Activated CD4-positive, alpha-beta memory T cell treated with anti-CD3 and anti-CD28 coated beads, Interleukin-2, amount 10 ng/mL, durations not matched to agents 7 days and 5 days (primary cell): ENCODE measurements at places on chromosomes 2 and 18.
A peak's percentile ranks its signal among the peaks of the same experiment; 100 is the strongest.

- no peak for DNase-seq
Measured at GRCh38 chr2:68767996-68768395, 33.4 kb downstream of the ARHGAP25 start.

DNA sequence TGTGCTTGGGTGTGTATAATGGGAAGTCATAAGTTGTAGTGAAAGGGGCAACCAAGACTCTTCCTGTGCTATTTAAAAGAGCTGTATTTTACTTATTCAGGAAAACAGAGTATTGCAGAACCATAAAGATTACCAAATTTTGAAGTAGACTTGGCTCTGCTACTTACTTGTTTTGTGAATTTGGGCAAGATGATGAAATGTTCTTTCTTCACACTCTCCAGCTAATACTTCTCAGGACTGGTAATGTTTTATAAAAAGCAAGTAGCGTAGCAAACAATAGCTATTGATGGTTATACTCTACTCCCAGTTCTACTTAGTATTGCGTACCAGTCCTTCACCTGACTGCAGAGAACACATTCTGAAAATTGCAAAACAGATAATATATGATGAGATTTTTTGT lies 374.1 kb downstream of the ARHGAP15 start:
- no peak for DNase-seq

DNA sequence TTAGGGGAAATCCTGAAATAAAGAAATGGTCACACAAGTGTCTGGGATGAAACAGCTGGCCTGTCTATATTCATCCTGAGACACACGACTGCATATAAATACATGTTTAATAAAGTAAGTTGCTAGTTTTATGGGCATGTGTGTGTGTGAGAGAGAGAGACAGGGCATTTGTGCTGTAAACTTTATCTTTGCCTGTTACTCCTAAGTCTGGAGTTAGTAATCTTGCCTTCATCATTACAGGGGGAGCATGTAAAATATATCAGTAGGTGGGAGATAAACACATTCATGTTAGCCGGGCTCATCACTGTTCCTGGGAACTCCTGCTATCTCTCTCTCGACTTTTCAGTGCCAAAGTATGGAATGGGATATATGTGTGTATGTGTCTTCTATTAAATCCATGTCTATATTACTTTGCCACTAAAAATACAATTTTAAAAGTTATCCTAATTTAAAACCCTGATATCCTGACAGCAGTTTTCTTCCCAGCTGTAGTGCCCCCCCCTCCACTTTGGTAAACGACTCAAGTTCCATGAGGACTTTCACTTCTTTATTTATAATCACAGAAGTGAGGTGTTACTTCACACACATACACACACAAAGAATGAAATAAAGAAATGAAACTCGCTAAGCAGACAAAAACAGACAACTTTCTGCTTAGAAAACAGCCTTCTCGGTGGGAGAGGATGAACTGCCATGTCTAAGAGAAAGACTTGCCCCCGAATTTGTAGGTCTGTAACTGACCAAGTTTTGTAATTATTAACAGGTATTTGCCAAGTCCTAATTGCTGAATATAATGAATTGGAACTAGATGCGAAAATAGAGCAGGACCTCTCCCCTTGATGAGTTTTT lies 947 bp downstream of the ZEB2 start:
- no peak for DNase-seq

DNA sequence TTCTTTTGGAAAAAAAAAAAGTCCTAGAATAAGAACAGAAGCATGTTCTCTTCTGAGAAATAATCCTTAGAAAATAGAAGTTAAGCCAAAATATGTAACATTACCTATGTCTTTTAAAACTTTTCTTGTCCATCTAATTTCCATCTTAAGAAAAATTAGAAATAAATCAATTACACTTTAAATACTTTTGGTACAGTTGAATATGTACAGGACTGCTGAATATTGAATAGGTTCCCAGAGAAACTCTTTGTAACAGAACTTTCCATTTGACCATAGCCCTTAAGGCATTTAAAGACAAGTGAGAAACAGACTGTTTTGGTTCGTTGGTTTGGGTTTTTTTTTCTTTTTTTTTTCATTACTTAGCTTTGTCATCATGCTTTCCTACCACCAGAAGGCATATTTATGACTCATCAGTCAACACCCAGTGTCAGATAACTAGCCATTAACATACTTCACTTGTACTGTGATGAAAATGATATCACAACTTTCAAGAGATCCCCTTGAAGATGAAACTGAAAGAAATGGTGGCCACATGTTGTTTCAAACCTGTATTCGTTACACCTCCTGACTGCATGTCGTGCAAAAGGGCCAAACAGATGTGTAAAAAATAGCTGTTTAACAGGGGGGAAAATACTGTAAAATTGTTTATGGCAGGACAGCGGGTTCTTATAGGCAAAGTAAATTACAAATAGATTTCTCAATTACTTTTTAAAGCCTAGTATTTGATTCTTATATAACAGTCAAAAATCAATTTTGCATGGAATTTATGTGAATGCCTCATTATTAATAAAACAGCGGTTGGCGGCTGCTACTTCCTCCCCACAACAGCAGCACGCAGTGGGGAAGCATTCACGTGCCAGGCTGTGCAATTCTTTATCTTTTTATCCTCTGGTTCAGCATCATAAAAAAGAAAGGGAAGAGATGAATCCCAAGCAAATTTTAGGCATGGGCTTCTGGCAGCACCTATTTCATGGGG lies 280.7 kb upstream of the HNRNPA3 start:
- peak; percentile 33 for DNase-seq

- DNase-seq = no peak
Measured at GRCh38 chr2:193693758-193694157, 1499.0 kb upstream of the TMEFF2 start.

- DNase-seq = no peak
Measured at GRCh38 chr2:141522048-141522447, 608.8 kb downstream of the LRP1B start.

- DNase-seq = no peak
Measured at GRCh38 chr2:39875182-39875913, 96.3 kb upstream of the THUMPD2 start.

DNA sequence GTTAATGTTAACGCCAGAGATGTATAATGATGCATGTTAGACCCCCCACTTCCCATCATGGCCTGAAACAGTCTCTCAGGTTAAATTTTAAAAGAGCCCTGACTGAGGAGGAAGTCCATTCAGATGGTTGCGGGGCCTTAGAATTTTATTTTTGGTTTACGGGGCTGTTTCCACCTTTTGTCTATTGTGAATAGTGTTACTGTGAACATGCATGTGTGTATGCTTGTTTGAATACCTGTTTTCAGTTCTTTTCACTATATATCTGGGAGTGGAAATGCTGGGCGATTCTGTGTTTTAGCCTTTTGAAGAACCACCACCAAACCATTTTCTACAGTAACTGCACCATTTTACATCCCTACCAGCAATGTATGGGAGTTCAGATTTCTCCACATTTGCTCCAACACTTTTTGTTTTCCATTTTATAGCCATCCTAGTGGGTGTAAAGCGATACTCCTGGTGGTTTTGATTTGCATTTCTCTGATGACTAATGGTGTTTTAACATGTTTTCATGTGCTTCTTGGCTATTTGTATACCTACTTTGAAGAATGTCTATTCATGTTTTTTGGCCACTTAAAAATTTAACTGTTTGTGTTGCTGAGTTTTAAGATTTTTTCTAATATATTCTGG lies 133.0 kb downstream of the MYO3B start:
- no peak for DNase-seq

DNA sequence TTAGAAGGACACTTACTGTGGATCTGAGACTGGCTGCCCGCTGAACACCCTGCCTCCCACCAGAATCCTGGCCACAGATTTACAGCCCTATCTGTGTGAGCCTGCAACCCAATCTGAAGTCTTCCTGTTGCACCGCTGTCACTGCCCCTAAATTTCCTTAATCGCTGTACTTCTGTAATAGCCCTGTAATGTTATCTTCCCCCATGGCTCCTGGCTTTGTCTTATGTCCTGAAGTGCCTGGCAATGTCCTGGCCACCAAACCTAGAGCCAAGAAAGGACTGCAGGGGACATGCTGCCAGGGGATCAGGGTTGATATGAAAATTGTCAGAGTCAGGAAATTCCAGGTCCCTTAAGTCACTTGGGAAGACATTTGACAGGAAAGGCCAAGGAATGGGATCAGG lies 52.7 kb downstream of the FHOD3 start:
- no peak for DNase-seq

GRCh38 chr2:1863386-1863785 lies 119.1 kb upstream of the PXDN start:
- DNase-seq = no peak

GRCh38 chr18:7766346-7766745 lies 199.2 kb downstream of the PTPRM start:
- no peak for DNase-seq

GRCh38 chr18:79554945-79555645 lies 124.5 kb upstream of the CTDP1 start:
- no peak for DNase-seq

DNA sequence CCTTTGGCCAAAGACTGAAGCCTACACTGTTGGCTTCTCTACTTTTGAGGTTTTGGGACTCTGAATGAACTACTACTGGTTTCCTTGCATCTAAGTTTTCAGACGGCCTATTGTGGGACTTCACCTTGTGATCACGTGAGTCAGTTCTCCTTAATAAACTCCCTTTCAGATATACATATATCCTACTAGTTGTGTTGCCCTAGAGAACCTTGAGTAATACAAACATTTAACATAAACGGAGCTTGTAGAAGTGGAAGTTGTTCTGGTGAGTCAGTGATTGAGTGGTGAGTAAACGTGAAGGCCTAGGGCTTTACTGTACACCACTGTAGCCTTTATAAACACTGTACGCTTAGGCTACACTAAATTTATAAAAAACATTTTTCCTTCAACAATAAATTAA lies 107.2 kb upstream of the CDH2 start:
- DNase-seq = no peak

- DNase-seq = no peak
Measured at GRCh38 chr2:154706660-154707059, 8.2 kb downstream of the KCNJ3 start.

DNA sequence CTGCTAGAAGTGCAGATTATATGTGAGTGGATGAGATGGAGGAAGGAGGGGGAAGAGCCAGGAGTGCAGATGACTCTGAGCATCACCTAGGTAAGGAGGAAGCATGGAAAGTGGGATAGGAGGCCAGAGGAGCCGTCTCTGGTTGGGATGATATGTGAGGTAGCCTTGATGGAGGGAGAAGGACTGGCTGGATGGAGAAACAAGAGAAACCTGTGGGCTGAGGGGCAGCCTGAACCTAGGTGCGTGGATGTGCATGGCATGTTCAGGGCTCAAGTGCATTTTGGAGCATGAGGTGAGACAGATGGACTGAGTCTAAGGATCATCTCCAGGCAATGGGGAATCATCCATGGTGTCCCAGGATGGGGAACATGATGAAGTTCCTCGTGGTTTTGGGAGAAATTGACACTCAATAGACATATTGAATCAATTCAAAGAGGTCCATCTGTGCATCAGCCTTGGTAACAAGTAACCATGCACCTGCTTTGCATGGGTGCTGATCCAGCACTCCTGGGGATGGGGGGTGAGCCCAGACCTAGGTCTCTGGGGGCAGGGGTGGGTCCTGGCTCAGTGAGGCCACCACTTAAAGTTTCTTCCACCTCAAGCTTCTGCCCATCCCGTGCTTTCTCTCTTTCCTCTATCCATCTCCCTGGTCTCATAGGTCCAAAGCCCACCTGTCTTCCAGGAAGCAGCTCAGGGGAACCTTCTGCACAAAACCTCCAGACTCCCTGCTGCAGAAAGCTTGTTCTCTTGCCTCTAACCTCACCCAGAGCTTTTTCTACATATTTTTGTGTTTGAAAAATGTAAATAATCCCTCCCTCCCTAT lies 19.2 kb downstream of the MYCN start:
- DNase-seq = no peak

DNA sequence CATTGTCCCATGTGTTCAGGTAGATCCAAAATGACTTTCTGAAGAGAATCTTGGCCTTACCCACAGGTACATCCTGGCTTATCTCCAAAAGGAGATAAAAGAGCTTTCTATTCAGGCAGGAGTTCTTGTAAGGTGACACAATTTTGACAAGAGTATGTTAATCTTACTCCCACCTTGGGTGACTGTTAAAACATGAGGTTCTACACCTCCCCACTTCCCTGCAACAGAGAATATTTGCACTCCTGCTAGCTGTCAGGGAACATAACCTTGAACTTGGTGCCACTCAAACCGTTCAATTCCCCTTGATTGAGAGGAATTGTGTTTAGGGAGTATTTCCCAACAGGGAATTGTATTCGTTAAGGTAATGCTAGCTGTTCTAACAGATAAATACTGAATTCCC lies 372.5 kb upstream of the KLHL29 start:
- no peak for DNase-seq

DNA sequence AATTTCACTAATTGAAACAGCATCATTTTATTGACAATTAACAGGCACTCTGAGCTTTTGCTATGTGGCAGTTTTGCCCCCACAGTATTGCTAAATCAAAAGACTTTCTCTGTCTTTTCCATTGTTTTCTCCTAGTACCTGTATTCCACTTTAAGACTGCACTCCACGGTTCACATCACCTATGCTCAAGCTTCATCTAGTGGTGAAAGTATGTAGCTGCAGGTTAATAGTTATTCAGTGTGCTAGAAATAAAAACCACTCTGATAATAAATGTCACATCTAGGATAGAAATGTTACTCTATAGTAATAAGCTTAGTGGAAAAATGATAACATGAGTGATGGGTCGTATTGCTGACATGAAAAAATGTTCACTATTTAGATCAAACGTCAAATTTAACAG lies 24.6 kb downstream of the ARL6IP6 start:
- DNase-seq = no peak

DNA sequence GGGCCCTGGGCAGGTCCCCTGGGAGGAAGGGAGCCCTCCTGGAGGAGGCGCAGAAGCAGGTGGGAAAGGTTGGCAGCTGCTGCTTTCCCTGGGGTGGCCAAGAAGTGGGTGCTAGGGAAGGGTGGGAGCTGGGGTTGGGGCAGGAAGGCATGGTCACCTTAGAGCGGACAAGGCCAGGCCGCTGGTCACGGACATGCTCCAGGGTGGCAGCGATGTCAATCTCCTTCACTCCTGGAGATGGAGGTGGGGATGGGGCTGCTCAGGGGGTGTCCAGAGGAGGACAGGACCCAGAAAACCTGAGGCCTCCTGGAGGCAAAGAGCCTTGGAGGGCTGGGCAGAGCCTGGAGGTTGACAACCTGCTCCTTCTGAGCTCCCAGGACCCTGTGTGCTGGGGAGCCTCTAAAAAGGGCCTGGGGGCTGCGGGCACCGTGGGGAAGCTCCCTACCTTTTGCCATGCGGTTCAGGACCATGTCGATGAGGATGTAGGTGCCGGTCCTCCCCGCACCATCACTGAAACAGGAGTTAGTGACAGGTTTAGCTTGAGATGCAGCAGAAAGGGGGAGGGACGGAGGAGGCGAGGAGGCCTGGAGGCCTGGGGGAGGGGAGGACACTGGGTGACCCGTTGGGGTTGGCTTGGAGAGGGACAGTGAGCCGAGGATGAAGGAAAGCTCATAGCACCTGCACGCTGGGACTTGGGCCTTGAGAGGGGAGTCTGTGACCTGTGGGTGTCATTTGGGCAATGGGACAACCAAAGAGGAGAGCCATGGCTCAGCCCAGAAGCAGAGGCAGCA lies 11.4 kb downstream of the DNAJB2 start:
- no peak for DNase-seq

- DNase-seq = no peak
Measured at GRCh38 chr18:48954886-48955819, 4.4 kb upstream of the SMAD7 start.

- DNase-seq = peak; percentile 21
Measured at GRCh38 chr18:57910817-57911216, 107.7 kb upstream of the ATP8B1 start.

GRCh38 chr2:187748958-187749357 lies 194.7 kb upstream of the TFPI start:
- DNase-seq = no peak
